ENCODE measurements at places on chromosomes 1 and 21.

- no peak for DNase-seq
Measured at GRCh38 chr1:193222056-193222615, 35.7 kb upstream of the B3GALT2 start.

DNA sequence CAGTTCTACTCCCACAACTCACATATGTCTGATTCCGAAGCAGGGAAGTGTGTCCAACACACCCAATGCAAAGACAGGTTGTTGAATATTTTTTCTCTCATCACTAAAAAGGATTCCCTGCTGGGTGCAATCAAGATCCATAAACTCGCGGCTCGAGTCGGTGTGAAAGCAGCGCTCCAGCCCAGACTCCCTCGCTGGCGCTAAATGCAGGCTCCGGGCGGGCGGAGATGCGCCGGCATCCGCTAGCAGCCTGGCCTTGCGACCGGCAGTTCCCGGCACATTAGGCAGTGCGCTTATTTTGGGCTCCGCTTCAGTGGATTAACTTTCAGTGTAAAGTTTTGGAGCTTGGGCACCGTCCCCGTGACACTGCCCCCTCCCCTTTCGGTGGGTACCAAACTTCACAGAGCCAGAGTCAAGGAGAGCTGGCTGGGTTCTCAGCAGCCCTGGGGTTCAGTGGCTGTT, 87.7 kb upstream of the POU3F1 start:
- DNase-seq: no peak

DNA sequence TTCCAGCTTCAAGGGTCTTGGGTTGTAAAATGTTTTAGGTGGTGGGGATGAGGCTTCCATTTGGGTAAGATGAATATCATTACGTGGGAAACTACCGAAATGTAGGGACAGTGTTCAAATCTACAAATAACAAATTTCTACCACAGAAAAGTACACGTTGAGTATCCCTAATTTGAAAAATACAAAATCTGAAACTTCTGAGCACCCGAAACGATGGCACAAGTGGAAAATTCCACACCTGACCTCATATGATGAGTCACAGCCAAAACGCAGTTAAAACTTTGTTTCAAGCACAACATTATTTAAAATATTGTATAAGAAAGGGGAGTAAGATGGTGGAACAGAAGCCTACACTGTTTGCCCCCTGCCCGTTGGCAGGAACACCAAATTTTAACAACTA, 8.8 kb upstream of the HENMT1 start:
- no peak for DNase-seq

GRCh38 chr1:169860750-169861149, 32.9 kb downstream of the SCYL3 start:
- DNase-seq: no peak

DNA sequence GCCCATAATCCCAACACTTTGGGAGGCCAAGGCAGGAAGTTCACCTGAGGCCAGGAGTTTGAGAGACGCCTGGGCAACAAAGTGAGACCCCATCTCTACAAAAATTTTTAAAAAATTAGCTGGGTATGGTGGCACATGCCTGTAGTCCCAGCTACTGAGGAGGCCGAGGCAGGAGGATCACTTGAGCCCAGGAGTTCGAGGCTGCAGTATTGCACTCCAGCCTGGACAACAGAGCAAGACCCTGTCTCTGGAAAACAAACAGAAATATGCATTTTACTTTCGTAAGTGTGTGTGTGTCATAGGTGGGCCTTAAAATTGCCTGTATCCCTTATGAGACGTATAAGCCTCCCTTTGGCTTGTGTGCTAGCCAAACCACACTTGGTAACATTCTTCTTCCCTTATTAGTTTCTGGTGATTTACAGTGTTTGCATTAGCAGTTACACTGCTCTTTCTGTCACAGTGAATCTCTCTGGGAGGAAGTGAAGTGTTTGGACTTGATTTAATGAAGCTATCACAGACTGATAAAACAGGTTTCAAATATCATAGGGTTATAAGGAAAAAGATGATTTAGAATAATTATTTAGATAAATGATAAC, 48.9 kb upstream of the KIF26B start:
- no peak for DNase-seq

- DNase-seq: no peak
Measured at GRCh38 chr1:185654199-185654951, 79.8 kb upstream of the HMCN1 start.

DNA sequence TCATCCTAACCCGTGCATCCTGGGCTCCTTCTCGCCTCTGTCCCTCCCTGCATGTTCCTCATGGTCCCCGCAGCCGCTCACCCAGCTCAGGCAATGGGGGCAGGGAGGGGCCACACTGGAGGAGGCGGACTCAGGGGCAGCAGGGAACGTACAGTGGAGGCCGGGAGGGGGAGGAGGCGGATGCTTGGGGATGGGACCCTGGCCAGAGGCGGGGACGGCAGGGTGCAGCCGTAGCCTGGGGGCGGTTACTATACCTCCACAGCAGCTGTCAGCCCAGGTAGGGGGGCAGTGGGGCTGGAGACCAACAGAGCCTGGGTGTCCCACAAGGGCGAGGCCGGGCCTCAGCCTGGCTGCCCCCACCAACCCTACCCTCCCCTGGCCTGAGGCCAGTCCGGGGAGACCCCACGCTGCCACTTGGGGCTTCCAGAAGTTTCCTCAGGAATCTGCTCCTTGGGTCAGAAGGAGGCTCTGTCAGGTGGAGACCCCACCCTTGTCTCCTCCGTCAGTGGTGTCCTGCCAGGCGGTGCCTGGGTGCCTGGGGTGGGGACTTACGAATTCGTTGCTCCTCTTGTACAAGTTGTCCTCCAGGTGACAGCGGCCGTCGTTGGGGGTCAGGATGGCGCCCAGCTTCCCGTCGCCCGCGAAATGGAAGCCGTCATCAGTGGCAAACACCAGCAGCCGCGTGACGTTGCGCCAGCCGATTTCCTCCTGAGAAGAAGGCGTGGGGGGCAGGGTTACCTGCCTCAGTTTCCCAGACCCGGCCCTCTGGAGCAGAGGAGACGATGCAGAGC, 20.7 kb downstream of the ITGB2 start:
- no peak for DNase-seq

DNA sequence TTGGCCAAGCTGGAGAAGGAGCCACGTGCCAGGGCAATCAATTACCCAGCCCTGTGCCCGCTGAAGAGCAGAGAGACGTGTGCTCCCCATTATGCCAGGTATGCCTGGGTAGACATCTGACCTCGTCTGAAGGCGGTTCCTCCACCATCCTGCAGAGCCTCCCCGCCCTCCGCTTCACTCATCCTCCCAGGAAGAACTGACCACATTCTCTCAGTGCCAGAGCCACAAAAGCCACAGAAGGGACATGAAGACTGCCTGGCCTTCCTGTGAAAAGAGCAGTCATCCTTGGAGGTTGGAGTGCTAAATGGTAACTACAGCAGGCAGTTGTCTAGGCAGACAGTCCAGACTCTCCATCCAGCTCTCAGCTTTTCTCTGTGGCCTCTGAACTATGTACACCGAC, 12.0 kb downstream of the SYT2 start:
- no peak for DNase-seq

DNA sequence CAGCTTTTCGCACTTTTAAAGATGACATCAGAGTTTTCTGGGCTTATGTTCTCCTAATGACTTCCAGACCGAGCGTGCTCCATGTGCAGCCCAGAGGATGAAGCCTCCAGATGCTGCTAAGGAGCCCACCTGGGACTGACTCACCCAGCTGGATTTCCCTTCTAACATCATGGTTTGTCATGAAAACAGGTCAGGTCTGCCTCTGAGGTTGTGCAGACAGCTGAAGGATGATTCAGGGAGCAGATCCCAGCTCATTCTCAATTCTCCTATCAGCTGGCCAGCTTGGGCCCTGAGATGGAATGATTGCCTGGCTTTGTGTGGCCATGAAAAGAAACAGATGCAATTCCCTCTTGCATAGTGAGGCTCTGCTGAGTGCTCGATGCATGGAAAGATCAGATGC, 123.9 kb upstream of the DUSP10 start:
- DNase-seq: no peak
